RPMI7951 (cell line): ENCODE measurements at places on chromosomes 12 and 14. TPM values are rescaled to one million over a fixed set of nuclear protein-coding genes. Genes with fewer than 3 reads are reported as not detected.

- DNase-seq = no peak
These were observed 87.5 kb downstream of the PLXNC1 start for GRCh38 chr12:94235848-94236247.

GRCh38 chr12:119412811-119413794 is 78.6 kb downstream of the CCDC60 start:
- peak; percentile 39 for DNase-seq

- DNase-seq = no peak
These were observed 17.3 kb downstream of the EMG1 start for GRCh38 chr12:6987956-6988553.

- no peak for DNase-seq
These were observed 4.8 kb downstream of the USP44 start for GRCh38 chr12:95546491-95546813.

DNA sequence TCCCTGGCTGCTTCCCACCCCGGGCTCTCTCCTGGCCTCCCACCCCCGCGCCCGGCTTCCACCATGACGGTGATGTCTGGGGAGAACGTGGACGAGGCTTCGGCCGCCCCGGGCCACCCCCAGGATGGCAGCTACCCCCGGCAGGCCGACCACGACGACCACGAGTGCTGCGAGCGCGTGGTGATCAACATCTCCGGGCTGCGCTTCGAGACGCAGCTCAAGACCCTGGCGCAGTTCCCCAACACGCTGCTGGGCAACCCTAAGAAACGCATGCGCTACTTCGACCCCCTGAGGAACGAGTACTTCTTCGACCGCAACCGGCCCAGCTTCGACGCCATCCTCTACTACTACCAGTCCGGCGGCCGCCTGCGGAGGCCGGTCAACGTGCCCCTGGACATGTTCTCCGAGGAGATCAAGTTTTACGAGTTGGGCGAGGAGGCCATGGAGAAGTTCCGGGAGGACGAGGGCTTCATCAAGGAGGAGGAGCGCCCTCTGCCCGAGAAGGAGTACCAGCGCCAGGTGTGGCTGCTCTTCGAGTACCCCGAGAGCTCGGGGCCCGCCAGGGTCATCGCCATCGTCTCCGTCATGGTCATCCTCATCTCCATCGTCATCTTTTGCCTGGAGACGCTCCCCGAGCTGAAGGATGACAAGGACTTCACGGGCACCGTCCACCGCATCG is 1.8 kb downstream of the KCNA1 start:
- no peak for DNase-seq

DNA sequence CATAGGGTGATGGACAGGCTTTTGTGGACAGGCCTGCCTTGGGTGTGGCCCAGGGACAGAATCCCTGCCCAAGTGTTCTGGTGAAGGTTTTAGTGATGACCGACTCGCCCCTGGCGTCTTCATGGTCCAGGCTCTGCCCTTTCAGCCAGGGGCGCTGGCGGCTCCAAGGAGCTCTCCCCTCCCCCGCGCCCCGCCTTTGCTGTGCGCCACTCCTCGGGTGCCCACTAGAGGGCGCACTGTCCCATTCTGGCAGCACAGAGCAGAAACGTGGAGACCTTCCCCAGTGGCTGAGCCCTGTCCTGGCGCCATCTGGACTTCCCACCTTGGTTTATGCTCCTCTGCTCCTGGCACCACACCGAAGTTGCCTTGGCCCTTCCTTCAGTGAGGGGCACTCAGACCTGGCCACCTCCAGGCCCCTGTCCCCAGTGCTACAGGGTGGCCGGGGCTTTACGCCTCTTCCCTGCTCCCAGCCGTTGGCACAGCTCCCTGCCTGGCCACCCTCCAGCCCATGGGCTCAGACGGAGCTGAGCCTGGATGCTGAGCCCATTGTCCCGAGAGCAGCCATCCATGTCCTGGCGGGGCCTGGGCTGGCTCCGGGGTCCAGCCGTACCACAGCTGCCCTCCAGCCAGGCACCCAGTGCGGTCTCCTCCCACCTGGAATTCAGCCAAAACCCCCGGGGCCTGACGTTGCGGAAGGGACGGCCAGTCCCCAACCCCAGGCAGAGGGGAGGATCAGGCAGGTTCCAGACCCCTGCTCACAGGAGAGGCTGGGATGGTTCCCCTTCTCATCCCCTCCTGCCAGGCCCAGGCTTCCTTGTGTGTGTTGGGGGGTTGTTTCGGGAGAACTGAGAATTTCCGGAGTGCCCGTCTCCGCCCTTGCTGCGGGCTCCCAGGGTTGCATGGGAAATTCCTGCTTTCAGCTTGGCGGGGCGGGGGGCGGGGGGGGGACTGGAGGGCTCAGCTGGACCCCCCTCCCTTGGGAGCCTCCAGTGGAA is 5.6 kb upstream of the CRIP1 start:
- peak; percentile 88 for DNase-seq

DNA sequence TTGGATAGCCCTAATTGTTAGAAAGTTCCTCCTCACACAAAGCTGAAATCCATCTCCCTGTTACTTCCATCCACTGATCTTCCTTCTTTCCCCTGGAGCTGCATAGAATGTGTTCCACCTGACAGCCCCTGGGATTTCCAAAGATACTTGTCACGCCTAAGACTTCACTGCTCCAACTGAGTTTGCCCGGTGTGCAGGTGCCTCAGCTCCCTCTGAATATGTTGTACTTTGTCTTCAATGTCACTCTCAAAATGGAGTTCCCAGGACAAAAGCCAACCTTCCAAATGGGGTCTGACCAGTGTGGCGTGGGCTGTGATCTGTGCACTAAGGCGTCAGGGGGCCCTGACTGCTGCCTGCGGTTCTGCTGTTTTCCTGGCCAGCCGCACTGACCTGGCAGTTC is 42.8 kb downstream of the CACNA2D4 start:
- DNase-seq = no peak

DNA sequence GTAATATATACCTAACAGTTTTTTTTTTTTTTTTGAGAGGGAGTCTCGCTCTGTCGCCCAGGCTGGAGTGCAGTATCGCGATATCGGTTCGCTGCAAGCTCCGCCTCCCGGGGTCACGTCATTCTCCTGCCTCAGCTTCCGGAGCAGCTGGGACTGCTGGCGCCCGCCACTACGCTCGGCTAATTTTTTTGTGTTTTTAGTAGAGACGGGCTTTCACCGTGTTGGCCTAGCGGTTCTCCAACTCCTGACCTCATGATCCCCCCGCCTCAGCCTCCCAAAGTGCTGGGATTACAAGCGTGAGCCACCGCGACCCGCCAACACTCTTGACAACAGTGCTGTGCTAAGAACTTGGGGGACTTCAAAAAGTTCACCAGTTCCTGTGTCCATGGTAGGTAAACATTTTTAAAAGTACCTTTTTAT is 63.5 kb downstream of the FOXG1 start:
- no peak for DNase-seq

DNA sequence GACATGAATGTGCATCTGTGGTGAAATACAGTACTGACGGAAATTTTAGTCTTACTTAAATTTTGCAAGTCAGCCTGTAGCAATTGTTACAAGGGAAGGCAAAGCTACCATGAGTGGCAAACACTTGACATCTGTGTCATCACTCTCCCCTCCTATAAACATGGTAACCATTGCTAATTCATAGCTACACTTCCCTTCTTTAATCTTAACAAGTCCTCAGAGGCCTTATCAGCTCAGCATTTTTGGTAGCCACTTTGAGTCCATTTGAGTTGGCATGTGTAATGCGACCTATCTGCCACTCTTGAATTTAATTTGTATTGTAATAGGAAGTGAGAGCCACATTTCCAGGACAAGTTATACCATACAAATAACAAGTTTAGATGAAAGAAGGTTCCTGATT is 218.1 kb downstream of the RMST start:
- DNase-seq = no peak

- no peak for DNase-seq
These were observed 39.9 kb upstream of the PLBD1 start for GRCh38 chr12:14607568-14607967.

GRCh38 chr12:58916161-58916621 is 4.1 kb downstream of the LRIG3 start:
- no peak for DNase-seq

GRCh38 chr14:70354204-70354603 is 5.3 kb downstream of the COX16 start:
- no peak for DNase-seq

GRCh38 chr14:36068777-36069534 is 107.6 kb downstream of the PTCSC3 start:
- DNase-seq = peak; percentile 5

GRCh38 chr12:2797721-2798418 is 3.1 kb downstream of the FKBP4 start:
- DNase-seq = no peak

GRCh38 chr12:129076441-129077320 is 223.4 kb downstream of the GLT1D1 start:
- DNase-seq = no peak

DNA sequence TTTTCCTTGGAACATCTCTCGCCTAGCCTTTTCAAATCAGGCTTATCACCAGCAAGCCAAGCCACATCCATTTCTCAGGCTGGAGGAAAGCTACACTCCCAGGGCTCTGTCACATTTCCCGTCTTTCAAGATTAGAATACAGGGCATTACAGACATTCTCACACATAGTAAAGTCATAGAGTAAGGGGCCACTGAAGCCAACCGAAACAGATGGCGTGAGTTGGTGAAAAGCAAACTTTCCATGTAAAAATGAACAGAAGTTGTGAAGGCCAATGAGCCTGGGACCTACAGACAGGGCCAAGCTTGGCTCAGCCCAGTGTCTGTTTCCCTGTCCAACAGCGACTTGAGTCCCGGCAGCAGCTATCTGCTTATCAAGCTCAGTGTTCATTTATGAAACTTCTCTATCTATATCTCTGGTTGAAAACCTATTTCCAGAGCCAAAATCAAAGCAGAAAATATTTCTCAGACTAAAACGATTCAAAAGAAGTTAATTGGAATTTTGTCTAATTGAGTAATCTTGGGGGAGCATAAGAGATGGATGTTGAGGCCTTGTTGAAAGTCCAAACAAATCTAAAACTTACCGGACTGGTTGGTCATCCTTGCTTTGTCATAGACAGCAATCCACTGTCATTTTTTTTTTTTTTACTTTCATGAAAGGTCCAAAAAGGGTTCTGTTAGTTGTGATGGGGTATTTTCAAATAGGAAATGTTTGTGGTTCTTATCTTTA is 105.6 kb downstream of the DAAM1 start:
- no peak for DNase-seq

- no peak for DNase-seq
These were observed 144.1 kb upstream of the AMIGO2 start for GRCh38 chr12:47223848-47224213.

GRCh38 chr12:99804715-99805114 is 157.2 kb downstream of the GARIN6 start:
- DNase-seq = no peak

DNA sequence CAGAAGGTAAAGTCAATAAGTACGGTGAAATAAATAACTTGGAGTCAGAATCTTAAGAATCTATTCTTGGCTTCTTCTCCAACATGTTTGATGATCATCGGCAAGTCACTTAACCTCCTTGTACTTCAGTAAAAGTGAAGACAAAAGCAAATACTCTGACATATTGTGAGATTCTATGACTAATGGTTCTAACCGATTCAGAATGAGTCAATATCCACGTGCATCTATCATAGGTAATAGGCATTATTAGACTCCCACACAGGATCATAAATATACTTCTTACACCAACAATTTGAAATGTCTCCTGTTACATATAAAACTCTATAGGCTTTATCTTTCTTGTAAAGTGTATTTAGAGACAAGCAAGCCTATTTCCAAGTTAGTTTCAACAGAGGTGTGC is 144.4 kb upstream of the ATXN7L3B start:
- DNase-seq = no peak

DNA sequence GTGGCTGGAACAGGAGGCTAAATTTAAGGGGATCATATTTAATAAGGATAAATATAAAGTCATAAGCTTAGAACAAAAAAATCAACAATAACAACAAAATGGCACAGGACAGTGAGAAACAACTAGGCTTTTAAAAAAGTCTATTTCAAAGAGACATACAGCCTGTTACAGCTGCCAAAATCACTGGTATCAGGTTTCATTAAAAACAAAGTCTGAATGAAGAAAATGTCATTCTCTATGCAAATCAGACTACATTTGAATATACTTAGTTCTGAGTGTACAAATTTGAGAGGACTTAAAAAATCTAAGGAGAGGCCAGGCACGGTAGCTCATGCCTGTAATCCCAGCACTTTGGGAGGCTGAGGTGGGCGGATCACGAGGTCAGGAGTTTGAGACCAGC is 44.0 kb downstream of the TFCP2 start:
- no peak for DNase-seq

GRCh38 chr12:113425960-113426453 is 3.8 kb downstream of the SDSL start:
- DNase-seq = no peak

DNA sequence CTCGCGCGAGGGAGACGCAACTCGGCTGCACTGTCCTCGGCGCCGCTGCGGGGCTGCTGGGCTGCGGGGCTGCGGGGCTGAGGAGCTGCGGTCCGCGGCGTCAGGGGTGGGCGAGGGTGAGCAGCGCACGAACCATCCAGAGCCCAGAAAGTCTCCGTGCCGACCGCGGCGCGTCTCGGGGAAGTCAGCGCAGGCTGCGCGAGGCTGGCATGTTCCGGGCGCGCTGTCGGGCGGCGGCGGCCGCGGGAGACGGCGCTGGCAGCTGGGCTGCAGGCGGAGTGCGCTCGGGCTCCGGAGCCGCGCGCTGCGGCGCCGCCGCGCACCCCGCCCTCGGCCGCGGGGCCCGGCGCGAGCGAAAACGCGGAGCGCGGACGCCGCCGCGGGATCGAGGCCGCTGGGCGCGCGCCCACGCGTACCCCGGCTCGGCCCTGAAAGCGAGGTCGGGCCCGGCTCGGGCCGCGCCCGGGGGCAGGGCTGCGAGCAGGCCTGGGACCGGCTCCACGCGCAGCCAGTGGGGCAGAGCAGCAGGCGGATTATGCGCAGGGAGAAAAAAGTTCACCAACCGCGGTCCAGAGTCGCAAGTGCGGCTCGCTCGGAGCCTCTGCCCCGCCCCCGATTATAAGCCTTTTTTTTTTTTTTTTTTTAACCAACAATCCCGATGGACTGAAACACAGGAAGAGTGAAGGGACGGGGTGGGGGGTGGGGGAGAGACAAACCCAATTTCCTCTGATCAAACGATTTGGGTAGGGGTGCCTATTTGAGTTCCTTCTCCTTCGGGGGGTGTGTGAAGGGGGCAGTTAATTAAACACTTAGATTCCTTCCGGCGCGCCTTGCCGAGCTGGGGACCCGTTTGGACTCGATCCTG is at the start of gene PRICKLE1:
Gene PRICKLE1, minus strand, starts transcription at position 282 of the 865 bp plus-strand sequence. CDS start 117,230 bp downstream, outside the sequence.
- peak; percentile 58 for DNase-seq

The PPP1R1A gene
- not detected in 2 replicates for total RNA-seq

The FAM181A gene
- not detected in 2 replicates for total RNA-seq

The GNB3 gene
- 0.10 and 0.72 TPM in 2 replicates for total RNA-seq

The GPRC5A gene
- total RNA-seq = 4.7 and 5.1 TPM in 2 replicates

The CAND1 gene
- total RNA-seq = 55.2 and 78.3 TPM in 2 replicates

The VRTN gene
- not detected in 2 replicates for total RNA-seq

The GNG2 gene
- total RNA-seq = 81.7 and 98.8 TPM in 2 replicates

The SIRT4 gene
- 1.9 and 2.2 TPM in 2 replicates for total RNA-seq

The KRT73 gene
- total RNA-seq = not detected in 2 replicates

The GPD1 gene
- 0.39 TPM in 1 of 2 replicates, not detected in the other for total RNA-seq

The CLEC6A gene
- total RNA-seq = not detected in 2 replicates

The KHNYN gene
- 18.4 and 23.1 TPM in 2 replicates for total RNA-seq
